ENCODE measurements at places on chromosomes 7 and 10.

GRCh38 chr10:133456041-133456951 lies 2.6 kb downstream of the SCART1 start:
- DNase-seq = no peak

- no peak for DNase-seq
Measured at GRCh38 chr10:9024210-9024609, 969.7 kb downstream of the GATA3 start.

- DNase-seq = no peak
Measured at GRCh38 chr7:139844779-139845442, 15.8 kb downstream of the TBXAS1 start.

- no peak for DNase-seq
Measured at GRCh38 chr10:17643339-17643754, 604 bp upstream of the STAM start.

- no peak for DNase-seq
Measured at GRCh38 chr7:102429141-102429899, 4.1 kb upstream of the ORAI2 start.

- no peak for DNase-seq
Measured at GRCh38 chr10:1171586-1171985, 115.4 kb downstream of the WDR37 start.

GRCh38 chr7:157538735-157539134 lies 201.9 kb downstream of the DNAJB6 start:
- DNase-seq = no peak

DNA sequence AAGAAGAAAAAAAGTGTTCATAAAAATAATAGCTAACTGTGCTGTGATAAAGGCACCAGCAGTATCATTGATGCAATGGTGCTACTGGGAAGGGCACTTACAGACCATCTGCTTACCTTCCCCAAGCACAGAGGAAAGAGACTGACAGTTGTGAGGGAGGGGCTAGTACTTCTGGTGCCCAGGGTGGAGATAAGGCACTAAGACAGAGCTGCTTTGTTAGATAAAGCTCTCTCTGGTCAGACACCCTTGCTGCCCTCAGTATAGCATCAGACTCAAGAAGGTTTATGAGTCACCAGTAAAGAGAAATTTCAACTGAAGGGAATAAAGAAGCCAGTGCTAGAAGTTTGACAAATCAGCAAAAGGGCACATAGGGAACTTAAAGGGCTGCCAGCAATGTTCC lies 325.6 kb downstream of the HPSE2 start:
- DNase-seq = no peak

DNA sequence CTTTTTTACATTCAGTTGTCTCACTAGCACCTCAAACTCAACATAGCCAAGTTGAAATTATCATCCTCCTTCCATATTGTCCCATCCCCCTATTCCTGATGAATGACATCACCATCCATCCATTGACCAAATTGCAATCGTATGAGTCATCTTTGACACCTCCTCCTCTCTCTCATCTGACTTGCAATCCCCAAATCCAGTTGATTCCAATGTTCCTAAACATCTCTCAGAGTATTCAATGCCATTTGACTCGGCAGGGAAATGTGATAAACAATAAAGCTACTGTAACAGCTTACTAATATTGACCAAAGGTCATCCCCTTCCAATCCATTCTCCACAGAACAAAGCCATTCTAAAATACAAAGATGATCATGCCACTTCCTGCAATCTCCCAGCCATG lies 1047.8 kb downstream of the NRG3 start:
- no peak for DNase-seq

DNA sequence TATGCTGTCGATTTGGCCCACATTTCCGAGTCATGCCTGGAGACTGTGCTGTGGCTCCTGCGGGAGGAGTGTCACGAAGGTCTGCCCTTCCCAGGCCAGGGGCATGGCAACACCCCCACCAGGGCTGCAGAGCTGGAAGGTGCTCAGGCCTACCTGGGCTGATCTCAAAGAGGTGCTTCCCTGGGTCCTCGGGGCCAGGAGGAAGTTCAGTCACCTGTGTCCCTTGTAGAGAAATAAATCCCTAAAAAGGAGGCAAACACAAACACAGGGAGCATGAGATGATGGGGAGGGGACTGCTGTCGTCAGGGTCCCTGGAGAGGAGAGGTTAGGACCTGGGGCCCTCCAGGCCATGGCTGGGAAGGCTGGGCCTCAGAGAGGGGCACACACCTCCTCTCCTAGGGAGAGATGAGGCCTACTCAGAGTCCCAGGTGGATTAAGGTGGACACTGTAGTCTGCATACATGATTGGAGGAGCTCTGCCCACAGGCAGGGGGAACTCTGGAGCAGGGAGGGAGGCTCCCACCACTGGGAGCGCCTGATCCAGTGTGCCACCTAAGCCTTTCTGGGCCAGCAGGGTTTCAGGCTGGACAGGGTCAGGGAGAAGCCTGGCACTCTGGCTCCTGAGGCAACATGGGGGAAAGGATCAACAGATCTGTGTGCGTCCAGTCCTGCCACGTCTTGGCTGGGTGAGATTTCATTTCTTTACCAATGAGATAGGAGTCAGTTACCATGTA lies 49.4 kb downstream of the ARHGAP22 start:
- no peak for DNase-seq

DNA sequence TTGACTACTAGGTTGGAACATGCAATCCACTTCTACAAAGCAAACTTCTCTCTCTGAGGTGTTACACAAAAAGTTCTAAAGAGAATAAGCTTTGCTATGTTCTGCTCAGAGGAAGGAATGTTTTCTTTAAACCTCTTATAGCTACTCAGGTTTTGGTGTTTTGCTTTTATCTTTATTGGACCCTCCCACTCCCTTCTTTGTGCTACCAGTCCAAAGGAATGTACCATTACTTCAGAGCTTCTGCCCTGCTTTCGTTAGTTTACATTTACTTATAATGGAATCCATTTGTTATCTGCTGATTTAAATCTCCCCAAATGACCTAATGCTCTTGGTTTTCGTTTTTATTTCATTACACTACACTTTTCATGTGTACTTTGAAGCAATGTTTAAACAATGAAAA lies 154.9 kb downstream of the ATE1 start:
- no peak for DNase-seq

GRCh38 chr7:134174795-134175261 lies 47.7 kb downstream of the LRGUK start:
- no peak for DNase-seq

DNA sequence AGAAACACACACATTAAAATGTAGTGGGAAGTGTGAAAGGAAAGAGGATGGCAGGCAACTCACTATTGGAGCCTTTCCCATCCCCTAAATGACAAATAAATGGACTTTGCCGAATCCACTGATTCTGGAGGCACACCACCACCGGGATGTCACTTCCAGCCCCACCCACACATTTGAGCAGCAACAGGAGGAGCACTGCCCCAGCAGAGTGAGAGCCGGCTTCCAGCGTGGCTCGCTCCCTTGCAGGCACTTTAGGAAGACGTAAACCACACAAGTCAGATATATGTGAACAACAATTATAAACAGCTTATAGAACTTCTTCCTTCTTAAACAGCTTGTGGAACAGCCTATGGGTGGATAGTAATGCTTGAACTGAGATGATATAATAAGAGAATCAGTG lies 191.0 kb downstream of the DGKI start:
- no peak for DNase-seq

GRCh38 chr10:114682532-114682931 lies 24.5 kb upstream of the ABLIM1 start:
- no peak for DNase-seq

DNA sequence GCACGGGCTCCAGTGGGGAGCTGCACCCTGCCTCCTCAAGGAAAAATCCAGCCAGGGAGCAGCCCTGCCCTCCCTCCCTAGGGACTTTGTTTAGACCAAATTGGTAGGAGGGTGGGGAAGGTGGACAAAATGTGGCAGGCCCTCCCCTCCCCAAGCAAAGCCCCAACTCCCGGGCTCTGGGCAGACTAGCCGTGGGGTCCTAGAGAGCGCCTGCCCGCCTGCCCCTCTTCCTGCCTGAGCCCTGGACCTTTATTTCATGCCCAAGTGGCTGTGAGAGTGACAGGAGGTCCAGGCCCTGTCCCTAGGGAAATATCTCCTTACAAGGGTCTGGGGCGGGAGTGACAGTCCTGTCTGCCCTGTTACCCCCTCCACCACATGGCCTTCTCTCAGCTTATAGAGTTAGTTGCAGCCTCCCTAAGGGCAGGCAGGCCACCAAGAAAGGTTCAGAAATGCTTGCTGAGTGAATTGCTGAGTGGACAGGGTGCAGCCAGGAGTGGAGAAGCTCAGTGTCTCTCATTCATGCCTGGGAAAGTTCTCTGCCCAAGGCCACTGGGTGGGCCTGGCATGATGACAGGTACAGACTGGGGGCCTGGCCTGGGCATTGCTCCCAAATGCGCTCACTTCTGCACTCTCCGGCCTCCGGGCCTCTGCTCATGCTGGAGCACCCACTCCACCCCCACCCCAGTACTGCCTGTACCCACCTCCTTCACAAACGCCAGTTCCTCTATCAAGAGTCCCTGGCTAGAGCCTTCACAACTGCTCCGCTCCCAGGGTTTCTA lies 25.2 kb downstream of the DNAJB12 start:
- no peak for DNase-seq

DNA sequence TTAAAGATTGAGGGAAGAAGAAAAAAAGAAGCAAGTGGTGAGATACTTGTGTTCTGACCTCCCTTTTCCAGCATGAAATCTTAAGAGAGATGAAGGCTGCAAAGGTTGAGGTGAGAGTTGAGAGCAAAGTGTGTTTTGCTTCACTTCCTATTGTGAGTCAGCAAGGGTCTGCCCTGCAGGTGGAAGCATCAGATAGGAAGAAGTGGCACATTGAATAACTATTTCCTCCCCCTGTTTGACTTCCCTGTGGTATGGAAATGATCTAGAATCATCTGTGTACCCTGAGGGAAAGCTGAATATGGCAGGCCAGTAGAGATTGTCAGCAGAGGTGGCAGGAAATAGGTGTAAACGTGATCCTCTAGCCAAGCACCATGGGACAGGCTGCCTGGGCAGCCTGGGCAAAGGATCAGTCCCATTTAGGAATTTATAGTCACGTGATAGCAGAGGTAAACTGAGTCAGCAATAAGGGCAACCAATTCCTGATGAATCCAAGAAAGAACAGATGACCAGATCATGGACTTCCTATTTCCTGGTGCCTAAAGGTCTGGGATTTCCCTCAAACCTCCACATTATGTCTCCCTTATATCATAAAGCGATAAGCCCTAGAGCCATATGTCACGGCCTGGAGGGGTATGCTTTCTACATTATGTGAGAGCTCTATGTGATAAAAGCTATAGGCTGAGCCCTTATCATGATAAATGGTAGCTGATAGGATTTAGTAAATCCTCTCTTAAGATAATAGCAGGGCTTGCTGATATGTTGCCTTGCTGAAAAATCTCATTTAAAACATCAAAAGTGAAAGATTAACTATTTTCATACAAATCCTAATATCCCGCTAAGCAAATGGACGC lies 287.0 kb downstream of the MDFIC start:
- no peak for DNase-seq

DNA sequence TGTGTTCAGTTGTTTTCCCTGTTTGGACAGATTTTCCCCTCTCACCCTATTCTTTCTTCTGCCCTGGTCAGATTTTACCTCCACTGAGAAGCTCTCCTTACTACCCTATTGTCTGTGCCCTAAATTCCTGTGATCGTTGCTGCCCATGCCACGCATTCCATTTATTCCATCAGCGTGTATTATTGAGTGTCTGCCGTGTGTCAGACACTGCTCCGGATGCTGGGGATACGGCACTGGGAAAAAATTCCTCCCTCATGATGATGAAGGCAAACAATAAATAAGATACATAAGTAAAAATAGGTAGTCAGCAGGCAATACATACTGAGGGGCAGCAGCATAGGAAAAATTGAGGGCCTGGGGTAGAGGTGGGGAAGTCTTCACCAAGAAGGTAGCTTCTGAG lies 86.8 kb downstream of the FANK1 start:
- DNase-seq = no peak

GRCh38 chr7:41311301-41311700 lies 391.6 kb downstream of the INHBA start:
- DNase-seq = no peak

DNA sequence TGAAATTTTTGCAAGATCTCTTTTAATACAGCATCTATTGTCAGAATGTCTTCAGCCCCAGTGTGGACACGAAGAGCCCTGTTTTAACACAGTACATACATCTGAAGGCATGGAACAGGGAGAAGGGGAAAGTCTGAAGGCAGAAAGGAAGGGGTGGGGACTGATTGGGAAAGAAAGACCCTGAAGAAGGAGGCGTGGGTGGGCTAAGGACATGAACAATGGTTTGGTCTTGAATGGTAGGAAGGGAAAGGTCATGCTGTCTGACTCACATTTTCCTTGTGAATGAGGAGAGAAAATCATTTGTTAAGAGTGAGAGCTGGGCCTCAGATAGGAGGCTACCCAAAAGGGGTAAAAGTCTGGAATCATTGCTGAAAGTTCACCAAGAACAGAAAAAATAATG lies 297.1 kb downstream of the GALNT17 start:
- DNase-seq = no peak

- DNase-seq = no peak
Measured at GRCh38 chr7:130493275-130493873, 1.5 kb downstream of the MEST start.

DNA sequence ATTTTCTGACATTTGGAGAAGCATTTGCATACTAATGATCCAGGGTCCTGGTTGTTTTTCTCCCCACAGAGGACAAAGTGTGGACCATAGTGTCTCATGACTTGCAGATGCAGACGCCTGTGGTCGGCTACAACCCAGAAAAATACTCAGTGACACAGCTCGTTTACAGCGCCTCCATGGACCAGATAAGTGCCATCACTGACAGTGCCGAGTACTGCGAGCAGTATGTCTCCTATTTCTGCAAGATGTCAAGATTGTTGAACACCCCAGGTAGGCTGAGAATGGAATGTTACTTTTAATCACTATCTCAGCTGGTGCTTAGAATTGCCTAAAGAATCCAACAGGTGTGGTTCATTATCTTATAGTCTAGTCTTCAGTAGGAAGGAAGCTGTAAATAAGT lies 951.5 kb upstream of the C7orf33 start:
- DNase-seq = no peak

DNA sequence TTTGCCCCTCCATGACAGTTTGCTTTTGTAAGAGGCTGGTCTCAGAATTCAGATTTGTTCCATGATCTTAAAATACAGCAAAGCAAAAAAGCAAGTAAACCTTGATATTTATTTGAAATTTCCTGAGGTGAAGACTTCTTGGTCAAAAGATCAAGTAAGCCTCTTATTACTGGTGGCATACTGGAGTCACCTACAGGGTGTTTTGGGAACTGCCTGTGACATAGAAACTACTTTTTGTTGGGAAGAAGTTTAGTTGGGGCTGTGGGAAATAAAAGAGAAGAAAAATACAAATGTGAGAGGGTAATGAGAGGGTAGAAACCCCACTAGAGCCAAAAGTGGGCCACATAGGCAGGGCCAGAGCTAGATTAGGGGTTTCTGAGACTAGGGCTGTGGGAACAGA lies 217.9 kb downstream of the OTUD1 start:
- DNase-seq = no peak

GRCh38 chr10:21427804-21428481 lies 97.5 kb downstream of the SKIDA1 start:
- DNase-seq = no peak
